ENCODE measurements at places on chromosomes 6 and 20. TPM values are rescaled to one million over a fixed set of nuclear protein-coding genes. Genes with fewer than 3 reads are reported as not detected.

DNA sequence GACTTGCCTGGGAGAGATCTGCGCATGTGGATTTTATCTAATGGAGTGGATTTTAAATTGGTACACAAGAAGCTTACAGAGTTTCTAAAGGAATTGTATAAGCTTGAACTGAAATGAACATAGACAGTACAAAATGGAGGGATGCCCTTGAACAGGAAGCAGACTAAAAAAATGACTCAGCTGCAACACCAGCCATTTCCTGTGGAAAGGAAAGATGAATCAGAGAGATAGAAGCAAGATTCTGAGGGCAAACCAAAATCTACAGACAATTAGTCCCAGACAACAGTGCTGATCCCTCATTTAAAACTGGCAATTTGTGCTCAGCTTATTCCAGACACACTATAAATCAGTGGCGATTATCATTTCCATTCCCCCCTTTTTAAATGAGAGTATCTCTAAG is 114.6 kb upstream of the TCF21 start:
- DNase-seq = no peak

Gene SLC17A3
- polyA plus RNA-seq = 1.2 TPM

GRCh38 chr6:160427312-160428068 is 79.3 kb downstream of the SLC22A3 start:
- DNase-seq = no peak

DNA sequence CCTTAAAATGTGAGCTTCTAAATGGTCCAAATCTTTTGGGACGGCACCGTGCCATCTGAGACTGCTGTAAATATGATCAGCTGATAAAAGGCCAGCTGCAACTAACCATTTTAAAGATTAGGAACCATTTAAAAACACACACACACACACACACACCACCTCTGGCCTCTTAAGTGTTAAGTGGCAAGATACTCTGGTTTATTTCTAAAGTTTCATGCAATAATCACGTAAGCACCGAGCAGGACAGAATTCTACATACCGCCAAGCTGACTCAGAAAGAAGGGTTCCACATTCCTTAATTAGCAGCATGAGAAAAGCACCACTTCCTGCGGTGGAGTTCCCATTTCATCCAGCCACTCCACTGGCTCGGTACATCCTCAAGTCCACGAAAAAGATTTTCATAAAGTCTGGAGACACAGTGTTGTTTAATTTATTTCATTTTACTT is 17.8 kb upstream of the ZNF217 start:
- DNase-seq = no peak

Gene ZNF512B
- 36.0 TPM for polyA plus RNA-seq
